ENCODE measurements at places on chromosomes 16 and 17.
A peak's percentile ranks its signal among the peaks of the same experiment; 100 is the strongest.

DNA sequence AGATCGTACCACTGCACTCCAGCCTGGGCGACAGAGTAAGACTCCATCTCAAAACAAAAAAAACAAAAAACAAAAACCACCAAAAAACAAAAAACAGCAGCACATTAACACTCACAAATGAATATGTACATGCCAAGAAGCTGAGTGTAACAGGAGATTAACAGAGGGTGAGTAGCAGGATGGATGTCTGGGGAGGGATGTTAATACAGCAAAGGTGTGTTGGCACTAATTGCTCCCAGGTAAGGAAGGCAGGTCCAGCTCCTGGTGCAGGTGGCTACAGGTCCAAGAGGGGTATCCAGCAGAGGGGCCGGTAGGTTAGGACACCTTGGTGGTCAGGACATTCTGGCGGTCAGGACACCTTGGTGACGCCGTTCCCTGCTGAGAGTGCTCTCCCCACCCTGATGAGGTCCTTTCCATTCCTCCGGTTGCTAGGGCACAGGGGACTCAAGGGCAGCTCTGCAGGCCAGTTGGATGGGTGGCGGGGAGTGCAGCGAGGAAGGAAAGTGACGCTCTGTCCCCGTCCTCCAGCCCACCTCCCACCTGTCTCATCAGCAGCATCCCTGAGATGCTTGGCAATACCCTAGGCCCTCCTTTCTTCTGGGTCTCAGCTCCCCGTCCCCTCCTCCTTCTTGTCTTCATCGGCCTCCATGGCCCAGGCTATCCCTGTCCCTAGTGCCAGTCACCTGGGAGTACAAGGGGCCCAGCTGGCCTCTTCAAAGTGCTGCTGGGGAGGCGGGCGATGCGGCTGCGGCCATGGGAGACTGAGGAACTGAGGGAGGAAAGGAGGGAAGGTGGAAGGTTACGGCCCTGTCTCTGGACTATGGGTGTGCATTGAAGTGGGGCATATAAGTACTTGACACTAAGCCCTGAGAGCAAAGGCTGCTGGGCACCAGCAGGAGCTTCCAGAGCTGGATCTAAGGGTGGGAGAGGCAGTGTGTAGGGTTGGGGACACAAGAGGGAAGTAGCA, 10.7 kb upstream of the GFAP start:
- DNase-seq, result no peak

GRCh38 chr16:15650698-15651171, 690 bp downstream of the NDE1 start:
- peak; percentile 53 for DNase-seq

- DNase-seq, result peak; percentile 48
Measured at GRCh38 chr17:48547808-48548522, 3.1 kb upstream of the HOXB2 start.

DNA sequence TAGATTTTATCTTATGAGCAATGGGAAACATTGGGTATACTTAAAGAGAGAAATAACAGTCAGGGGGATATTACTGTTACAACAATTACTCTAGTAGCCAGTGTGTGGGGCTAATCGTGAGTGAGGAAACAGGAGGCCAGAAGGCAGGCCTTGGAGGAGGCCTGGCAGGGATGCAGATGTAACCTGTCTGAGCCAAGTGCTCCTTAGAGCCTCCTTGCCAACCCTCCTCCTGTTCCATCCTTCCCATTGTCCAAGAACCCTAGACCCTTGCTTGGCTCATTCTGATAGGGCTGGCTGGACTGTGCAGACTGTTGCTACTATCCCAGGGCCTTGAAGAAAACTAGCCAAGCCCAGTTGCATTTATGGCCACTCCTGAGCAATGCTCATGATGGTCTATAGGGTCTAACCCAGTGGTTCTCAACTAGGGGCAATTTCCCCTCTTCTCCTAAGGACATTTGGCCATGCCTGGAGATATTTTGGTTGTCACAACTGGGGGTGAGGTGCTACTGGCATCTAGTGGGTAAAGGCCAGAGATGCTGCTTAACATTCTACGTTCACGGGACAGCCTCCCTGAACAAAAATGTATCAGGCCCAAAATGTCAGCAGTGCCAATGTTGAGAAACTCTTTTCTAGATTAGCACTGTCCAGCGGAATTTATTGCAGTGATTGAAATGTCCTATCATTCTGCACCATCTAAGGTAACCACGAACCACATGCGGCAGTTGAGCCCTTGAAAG, 24.4 kb upstream of the WSCD1 start:
- no peak for DNase-seq

- no peak for DNase-seq
Measured at GRCh38 chr16:50265260-50265659, 1.1 kb upstream of the ADCY7 start.

GRCh38 chr17:20084621-20085282, 75.6 kb downstream of the SPECC1 start:
- DNase-seq, result no peak

DNA sequence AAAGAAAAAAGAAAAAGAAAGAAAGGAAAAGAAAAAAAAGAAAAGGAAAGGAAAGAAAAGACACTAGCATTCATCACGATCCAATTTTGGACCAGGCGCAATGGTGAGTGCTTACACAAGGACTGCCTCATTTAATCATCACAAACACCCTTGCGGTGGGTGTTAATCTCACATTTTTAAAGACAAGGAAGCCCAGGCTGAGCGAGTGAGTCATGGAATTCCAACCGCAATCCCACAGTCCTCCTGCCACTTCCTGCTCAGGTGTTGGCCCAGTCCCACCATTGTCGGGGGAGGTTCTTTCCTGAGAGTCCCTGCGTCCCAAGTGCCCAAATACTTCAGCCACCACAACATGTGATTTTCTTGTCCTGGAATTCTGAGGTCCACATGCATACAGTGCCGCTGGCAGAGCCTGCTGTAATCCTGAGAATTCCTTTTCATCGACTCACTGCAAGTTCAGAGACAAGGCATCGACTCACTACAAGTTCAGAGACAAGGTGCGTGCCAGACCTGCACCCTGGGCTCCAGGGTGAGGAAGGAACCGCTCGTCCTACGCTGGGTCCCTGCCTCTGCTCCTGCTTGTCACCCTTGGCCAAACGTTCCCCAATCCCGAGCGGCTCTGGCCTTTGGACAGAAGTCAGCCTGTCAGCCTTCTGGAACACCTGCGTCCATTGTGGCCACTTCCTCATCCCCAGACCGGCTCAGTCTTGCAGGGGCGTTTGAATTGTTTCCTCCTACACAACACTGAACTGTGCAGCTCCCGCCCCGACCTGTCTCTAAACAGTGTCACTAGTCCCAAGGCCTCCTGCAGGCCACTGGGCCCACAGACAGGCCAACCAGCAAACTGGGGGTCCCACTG, 5.8 kb downstream of the ZG16B start:
- no peak for DNase-seq

DNA sequence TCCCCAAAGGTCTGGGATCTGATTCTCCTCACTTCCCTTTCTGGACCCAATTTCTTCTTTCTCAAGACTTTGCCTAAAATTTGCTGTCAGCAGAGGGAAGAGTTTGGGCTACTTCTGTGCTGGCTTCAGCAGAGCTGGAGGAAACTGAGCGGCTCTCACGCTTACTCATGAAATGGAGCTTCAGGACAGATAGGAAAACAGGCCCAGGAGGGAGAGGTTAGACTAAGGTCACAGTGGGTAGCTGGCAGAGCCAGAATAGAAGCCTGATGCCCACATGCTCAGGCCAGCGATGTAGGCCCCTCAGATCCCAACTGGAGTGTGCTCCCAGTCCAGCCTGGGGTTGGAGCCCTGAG, 593 bp downstream of the SLC38A7 start:
- DNase-seq, result no peak

DNA sequence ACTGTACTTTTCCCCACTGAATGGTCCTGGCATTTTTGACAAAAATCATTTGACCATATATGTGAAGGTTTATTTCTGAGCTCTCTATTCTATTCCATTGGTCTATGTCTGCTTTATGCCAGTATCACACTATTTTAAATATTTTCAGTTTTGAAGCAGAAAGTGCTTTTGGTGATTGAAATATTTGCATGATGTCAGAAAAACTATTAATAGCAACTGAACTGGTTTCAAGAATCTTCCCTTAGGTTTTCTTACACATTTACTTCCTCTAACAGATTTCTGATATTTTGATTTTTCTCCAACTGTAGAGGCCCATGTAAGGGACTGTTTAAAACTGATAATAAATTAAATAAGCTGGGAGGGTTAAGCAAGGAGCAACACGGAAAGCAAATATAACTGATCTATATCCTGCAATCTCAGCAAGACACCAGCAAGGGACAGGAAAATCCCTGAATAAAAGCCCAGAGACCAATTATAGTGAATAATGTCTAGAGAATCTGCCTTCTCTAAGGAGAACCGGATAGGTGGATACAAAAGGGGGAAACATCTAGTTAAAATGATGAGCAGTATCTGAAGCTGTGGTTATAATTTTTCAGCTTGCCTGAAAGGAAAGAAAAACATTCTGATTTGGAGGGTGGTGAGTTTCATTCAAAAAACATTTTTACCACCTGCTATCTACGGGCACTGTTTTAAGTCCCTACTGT, 80.9 kb upstream of the STAC2 start:
- DNase-seq, result peak; percentile 16

DNA sequence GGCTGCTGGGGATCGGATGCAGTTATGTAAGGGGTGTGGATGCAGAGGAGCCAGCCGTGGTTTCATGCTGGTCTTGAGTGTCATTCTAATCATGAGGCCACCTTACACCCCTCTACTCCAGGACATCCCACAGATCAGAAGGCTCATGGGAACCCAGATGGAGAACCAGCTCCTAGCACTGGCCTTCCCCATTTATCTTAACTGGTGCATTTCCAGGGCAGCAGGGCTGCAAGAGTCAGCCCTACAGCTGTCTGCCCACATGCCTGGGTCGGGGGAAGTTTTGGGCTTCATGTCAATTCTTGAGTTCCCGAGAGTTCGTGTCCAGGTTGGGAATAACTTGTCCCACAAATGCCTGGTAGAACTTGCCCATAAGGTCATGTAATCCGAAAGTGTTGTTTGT, 29.1 kb downstream of the RPTOR start:
- DNase-seq, result no peak

GRCh38 chr17:34542700-34543336, 36.6 kb upstream of the TMEM132E start:
- peak; percentile 56 for DNase-seq

DNA sequence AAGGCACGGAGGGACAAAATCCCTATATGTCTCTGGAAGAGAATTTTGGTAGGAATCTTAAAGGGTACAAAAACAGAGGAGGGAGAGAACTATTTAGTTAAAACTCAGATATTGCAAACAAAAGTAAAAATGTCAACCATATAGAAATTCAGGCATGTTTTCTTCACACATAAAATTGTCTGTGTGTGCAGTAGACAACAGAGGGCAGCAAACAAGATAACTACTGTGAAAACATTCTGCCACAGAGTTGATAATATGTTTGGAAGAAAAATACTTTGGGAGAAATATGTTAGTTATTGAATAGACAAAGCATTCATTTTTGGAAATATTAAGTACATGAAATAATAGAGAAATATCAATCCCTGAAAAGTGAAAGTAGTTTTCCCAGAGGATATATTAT, 56.2 kb downstream of the SNX11 start:
- no peak for DNase-seq

DNA sequence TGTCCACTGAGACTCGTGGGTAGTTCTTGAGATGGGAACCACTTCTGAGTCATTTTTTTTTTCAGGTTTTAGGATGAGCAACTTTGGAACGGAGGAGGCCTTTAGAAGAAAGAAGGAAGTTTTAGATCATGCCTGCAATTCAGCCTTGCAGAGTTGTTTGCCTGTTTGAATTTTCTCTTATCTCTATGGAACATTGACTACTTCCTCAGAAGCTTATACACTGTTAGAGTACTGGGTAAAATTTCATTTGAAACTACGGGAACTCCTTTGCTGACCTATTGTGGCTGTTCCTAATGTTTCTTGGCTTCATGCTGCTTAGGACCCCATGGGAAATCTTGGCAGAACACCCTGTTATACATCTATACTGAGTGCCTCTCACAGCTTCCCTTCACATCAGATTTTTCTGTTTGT, 70.8 kb downstream of the MAP2K6 start:
- DNase-seq, result no peak

- DNase-seq, result no peak
Measured at GRCh38 chr16:50403491-50403890, 34.7 kb upstream of the BRD7 start.

DNA sequence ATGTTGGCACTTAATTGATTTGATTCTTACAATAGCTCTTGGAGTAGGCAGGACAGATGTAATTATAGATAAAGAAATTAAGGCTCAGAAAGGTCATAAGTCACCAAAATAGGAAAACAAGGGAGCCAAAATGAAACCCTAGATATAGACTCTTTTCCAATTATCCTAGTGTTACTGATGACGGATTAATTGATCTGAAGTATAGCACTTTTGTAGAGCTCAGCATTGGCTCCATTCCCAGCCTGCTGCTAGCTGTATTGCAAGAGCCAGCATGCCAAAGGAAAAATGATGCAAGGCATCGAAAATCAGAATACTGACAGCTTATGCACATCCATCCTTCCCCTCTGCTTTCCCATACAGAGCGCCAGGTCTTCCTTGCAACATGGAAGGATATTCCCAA, 21.6 kb upstream of the RASL10B start:
- no peak for DNase-seq

GRCh38 chr16:11350921-11351335, 5.7 kb downstream of the RMI2 start:
- peak; percentile 73 for DNase-seq

DNA sequence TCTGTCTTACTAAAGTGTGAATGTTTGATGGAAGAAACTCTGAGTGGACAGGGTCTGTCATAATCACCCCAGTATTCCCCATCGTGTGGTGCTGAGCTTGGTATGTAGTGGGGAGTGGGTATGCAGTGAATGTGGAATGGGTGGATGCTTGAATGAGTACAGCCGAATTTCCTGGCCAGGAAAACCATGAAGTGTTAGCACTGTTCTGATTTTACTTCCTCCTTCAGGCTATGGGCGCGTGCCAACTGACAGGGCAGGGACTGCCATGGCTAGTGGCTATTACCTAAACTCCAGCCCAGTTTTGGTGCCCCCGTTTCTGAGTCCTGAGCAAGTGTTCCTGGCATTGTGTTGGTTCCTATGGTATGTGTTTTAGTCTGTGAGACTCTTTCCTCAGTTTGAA, 48.6 kb downstream of the PRKCA start:
- no peak for DNase-seq

GRCh38 chr16:4664538-4665418, 28.6 kb upstream of the NUDT16L1 start:
- no peak for DNase-seq

- DNase-seq, result no peak
Measured at GRCh38 chr16:9566099-9566498, 474.7 kb downstream of the HAPSTR1 start.

DNA sequence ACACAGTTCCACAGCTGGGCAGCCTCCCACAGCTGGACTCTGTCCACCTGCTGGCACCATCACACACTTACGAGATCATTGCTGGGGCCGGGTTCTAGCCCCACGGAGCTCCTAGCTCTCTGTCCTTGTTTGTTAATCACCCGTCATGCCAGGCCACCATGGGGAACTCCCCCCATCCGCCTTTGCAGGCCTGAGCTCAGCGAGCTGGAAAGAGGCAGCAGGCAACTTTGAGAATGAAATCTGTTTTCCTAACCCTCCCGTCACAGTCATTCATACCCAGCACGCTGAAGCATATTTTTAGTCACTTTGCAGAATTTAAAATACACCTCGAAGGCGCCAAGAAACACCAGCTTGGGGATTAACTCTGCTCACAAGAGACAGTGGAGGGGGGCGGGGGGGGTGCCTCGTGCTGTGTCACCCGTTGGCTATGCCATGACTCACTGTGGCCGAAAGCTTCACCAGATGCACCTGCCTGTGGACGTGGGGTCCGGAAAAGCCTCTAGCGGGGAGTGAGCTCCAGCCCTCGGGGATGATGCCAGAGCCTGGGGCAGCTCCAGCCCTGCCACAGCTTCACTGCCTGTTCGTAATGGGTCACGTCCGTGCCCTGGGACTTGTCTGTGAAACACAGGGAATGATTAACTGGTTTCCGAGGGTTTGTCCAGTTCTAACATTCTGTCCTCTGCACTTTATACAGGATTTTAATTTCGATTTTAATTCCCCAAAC, 1.4 kb upstream of the SPNS2 start:
- DNase-seq, result no peak
